GM13977 (cell line): ENCODE measurements at places on chromosomes 4 and X.
A peak's percentile ranks its signal among the peaks of the same experiment; 100 is the strongest.

GRCh38 chrX:24146283-24146949 lies 3.1 kb upstream of the ZFX start:
- DNase-seq, result peak; percentile 22

- DNase-seq, result no peak
These were observed 57.2 kb upstream of the RAB9B start for GRCh38 chrX:103889216-103889615.

DNA sequence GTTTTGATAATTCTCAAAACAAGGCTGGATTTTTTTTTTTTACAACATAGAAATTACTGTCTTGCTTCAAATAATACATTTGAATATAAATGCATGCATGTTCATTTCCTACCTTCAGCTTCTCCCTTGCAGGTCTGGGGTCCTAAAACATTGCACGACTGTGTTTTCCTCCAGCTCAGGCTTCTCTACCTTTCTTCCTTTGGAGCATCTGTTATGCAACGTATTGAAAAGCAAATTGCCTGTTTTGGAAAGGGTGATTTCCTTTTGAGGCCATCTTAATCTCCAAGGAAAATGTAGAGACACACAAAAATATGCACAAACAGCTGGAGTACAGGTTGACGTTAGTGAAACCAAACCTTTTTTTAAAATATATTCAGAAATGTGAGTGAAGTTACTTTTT lies 115.6 kb upstream of the TLL1 start:
- no peak for DNase-seq

GRCh38 chr4:118352843-118353533 lies at the start of gene PRSS12:
Gene PRSS12 (minus strand): TSS chr4:118353003. CDS start chr4:118352720, 283 bp downstream.
- peak; percentile 90 for DNase-seq

- no peak for DNase-seq
These were observed 1522.9 kb downstream of the PCDH18 start for GRCh38 chr4:136009258-136009832.

DNA sequence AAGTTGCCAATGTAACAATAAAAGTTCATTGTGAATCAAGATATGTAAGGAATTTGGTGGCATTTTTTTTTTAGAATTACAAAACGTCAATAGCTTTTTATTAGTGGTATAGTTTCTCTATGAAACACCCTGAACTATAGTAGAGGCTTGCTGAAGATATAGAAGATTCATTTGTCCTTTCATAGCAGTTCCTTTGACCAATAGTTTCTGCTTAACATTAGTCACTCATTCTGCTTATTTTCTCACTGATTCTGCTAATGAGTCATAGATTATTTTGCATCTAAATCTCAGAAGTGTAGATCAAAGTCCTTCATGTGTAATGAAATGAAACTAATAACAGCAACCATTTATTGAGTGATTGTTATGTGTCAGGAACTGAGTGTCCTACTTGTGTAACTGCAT lies 205.0 kb upstream of the TET2 start:
- DNase-seq, result peak; percentile 8

DNA sequence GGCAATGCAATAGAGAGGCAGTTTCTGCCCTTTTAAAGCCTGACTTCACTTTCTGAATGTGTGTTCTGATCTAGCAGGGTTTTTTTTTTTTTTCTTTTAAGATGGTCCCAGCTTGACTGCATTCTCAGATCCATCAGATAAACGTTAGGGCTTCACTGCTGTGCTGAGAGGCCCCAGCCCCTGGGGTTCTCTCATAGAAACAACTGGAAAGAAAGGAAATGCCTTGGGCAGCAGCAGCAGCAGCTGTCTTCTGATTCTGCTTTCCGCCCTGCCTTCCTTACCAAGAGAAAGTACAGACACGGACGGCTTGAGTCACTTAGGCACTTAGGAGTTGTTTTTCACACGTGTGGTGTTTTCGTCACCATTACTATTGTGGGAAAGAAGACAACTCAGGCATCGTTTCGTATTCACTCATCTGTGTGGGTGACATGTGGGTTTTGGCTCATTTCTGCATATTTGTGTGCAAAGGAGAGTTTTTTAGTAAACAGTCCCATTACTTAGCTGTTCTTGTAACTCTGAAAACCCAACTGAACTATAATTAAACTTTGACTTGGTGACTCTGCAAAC lies 172.0 kb downstream of the PTTG2 start:
- peak; percentile 76 for DNase-seq

DNA sequence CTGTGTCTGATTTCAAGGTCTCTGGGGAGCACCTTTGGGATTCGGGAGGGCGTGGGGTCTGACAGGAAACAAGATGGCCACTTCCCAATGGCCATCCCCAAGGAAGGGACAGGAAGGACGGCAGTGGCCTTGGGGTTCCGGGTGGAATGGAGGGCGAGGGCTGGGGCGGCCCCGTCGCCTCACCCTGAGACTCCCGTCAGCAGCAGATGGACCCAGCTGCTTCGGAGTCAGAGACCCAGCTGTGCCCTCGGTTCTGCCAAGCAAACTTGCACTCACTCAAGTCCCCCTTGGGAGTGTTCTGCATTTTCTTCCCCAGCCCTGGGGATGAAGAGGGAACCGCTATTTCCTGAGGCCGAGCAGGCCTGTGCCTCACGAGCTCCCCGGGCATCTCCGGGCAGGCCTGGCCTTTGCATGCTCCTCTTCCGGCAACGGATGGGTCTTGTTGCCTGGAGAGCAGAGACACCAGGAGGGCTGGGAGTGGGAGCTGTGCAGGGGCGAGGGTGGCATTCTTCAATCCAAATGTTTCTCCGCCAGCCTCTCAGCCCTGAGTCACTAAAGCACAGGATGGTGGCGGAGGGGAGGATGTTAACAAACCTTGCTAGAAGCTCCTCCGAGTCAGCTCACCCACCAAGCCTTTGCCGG lies 6.8 kb upstream of the DUSP9 start:
- DNase-seq, result peak; percentile 20

- DNase-seq, result no peak
These were observed 457 bp upstream of the RAB9A start for GRCh38 chrX:13688384-13688957.

- DNase-seq, result peak; percentile 20
These were observed 688 bp upstream of the EVC start for GRCh38 chr4:5710065-5710960.

DNA sequence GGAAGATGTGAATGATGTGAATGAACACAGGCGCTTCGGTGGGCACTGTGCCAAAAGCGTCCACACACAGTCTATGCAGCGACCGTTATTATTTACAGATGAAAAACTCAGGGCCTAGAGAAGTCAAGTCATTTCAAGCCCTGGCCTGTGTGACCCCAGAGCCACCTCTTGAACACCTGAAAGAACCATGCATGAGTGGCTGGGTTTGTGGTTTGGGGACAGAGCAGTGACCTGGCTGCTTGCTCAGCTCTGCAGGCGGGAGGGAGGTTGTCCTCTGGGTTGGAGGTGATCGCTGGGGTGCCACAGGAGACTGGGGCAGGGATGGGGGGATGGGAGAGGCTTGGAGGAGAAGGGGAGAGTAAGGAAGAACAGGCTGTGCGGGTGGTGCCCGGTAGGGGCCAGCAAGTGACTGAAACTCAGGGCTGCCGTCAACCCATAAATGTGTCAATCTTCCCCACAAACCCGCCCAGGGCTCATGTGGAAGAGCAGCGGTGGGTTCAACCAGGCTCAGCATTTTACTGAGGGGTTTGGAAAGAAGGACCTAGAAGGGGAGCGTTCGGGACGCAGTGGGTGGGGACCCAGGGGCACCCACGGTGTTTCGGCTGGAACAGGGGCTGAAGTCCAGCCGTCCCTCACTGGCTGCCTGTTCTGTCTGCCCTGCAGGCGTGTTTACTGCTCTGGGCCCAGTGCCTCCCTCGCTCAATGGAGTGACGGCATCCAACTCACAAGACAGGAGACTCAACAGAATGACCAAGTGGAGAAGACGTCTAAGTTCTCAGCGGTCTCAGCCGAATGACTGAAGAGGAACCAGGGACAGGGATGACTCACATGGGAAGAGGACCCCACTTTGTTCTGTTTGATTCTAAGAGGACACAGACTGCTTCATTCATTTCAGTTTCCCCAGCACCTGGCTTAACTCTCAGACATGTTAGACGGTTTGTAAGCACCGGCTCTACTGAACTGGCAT lies 167.8 kb downstream of the AFAP1 start:
- peak; percentile 90 for DNase-seq

- no peak for DNase-seq
These were observed 79.5 kb upstream of the ATP6AP2 start for GRCh38 chrX:40501164-40501855.

DNA sequence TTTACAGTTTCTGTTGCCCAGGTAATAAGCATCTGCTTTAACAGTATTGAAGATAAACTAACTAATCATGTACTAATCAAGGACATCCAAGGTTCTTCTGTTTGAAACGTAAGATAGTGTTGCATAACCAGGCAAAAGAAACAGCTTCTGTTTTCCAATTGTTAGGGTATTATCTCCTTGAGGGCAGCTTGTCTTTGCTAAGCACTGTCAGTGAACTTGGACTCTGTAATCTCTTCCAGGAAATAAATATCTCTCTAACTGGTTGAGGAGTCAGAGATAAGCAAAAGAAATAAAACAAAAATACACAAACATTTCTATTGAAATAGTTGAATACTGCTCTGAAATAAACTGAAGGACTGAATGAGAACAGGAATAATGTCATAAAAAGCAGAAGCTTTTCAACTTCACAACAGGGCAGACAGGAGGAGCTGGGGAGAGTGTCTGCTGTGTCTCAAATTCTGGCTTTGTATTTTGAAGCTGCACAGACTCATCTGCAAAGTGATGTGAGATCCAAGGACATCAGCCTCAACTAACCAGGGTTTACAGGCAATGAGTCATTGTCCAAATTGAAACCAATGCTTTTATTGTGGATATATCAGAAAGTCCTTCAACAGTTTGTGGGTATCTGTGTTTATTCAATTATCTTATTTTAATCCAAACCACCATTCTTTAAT lies 1253.0 kb upstream of the PCDH7 start:
- DNase-seq, result no peak

DNA sequence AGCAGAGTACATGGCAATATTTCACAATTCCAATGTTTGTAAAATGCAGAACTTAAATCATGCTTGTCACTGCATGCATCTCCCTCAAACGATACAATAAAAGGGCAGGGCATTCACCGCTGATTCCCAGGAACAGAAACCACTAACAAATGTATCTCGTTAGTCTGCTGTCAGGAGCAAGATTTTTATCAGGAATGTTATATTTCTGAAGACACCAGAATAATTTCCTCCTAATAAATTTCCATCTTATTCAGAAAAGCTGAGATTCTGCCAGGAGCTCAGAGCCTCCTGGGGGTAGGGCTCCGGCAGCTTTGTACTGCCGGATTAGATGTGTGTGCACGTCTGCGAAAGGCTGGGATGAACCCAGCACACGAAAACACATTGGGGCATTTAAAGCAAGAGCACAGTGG lies 54.0 kb upstream of the LDB2 start:
- no peak for DNase-seq

DNA sequence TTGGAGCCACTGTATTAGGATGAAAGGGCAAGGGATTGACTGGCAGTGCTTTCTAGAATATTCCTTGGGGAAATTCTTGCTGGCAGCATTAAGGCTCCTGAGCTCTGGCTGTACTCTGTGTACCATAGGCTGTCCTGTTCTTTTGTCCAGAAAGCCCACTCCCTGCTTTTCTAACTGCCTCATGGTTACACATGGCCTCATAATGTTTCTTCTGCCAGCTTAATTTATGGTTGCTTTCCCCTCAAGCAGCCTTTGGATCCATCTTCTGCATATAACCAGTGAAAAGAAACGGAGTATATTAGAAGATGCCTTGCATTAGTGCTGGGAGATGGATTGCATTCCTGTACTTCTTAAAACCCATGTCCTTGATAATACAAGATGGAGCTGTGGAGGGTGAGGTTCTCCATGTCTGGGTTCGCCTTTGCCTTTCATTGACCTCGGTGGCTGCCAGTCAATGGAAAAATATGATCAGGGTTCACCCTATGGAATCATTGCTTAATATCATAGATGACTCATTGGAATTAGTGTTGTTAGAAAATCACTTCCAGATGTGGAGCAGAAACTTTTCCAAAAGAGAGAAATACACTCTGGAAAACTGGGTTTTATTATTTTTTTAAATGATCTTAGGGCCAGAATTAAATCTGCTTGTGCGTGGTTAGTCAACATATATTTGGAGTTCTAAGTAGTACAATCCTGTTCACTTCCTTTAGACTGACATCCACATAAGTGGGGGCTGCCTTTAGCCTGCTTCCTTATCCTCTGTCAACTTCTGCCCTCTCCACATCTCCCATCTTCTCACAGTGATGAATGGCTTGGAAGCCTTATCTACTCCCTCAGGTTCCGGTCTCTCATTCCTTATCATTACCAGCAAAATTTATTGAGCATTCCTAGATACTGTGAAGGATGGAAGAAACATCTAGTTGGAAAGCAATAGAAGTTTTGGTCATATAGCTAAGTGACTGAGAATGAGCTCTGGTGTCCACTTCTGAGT lies 24.9 kb downstream of the DOCK11 start:
- DNase-seq, result no peak

- DNase-seq, result no peak
These were observed 5.5 kb downstream of the PPP2R2C start for GRCh38 chr4:6466756-6467381.

- DNase-seq, result peak; percentile 23
These were observed 6.2 kb downstream of the CHIC2 start for GRCh38 chr4:54058171-54058570.

GRCh38 chr4:133624744-133625143 lies 475.6 kb downstream of the PCDH10 start:
- no peak for DNase-seq

DNA sequence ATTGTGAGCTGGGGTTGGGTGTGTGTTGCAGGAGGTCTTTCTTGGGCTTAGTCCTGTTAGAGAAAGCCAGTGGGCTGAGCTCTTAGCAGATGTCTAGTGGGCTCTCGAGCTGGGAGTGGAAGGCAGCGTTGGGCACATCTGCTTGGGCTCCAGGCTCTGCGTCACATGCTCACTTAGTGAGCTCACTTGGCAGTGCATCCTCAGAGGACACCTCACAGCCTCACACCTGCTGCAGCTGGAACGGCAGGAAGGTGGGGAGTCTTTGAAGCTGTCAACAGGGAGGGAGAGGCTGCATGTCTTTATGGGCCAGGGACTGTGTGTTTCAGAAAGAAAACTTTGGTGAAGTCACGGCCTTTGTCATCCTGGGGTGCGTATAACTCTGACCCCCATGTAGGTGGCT lies 82.2 kb downstream of the PSAPL1 start:
- no peak for DNase-seq

DNA sequence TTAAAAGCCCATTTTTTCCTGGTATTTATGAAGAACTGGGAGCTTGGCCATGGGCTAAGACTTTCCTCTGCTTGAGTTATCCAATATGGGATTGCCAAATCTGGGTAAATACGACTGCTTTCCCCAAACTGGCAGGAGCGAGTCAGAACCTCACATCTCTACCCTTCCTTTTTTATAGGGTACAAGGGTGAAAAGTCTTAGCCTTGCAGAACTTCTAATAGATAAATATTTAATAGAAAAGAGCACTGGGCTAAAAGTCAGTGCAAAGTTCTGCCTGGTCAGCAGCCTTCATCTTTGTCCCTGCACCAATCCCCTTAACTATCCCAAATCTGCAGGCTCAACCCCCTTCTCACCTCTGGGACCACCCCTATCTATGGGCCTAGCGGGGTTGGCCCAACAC lies 61.6 kb upstream of the ACSL1 start:
- DNase-seq, result no peak

GRCh38 chr4:88104902-88105610 lies 53.4 kb downstream of the ABCG2 start:
- no peak for DNase-seq

- DNase-seq, result no peak
These were observed 22.9 kb downstream of the TNIP2 start for GRCh38 chr4:2733001-2733843.
